ENCODE measurements at places on chromosomes 6 and 20.

- peak; percentile 3 for DNase-seq
These were observed 648.5 kb downstream of the TFAP2A start for GRCh38 chr6:9766240-9766915.

DNA sequence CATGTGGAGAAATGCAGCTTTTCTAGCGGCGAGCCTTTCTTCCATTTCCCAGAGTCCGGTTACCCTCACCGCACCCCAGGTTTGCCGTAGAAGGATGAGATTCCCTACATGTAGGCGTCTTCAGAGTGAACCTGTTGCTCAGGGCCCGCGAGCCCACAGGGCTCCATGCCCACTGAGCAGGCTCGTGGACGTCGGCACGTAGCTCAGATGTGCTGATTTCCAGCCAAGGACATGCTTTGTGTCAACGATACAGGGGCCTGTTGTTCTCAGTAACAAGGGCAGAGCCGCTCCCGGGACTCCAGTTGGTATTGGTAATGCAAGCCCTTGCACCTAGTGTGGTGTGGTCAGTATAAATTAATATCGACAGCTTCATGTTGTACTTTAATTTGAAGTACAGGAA lies 159.6 kb downstream of the MTHFD1L start:
- no peak for DNase-seq

GRCh38 chr20:57391439-57392301 lies 474 bp downstream of the RBM38 start:
- DNase-seq = peak; percentile 51

GRCh38 chr20:407133-407952 lies 756 bp upstream of the RBCK1 start:
- DNase-seq = peak; percentile 71

DNA sequence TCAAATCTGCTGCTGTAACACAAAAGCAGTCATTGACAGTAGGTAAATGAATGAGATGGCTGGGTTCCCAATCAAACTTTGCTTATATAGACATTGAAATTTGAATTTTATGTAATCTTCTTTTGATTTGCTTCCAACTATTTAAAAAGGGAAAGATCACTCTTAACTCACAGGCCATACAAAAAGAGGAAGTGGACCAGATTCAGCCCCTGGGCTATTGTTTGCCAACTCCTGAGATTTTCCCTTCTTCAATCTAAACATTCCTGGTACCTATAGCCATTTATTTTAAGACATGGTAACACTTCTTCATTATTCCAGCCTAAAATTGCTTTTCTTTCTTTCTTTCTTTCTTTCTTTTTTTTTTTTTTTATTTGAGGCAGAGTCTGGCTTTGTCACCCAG lies 260.6 kb downstream of the TFAP2A start:
- DNase-seq = peak; percentile 2

GRCh38 chr6:72787391-72788031 lies 165.6 kb downstream of the KCNQ5 start:
- no peak for DNase-seq

DNA sequence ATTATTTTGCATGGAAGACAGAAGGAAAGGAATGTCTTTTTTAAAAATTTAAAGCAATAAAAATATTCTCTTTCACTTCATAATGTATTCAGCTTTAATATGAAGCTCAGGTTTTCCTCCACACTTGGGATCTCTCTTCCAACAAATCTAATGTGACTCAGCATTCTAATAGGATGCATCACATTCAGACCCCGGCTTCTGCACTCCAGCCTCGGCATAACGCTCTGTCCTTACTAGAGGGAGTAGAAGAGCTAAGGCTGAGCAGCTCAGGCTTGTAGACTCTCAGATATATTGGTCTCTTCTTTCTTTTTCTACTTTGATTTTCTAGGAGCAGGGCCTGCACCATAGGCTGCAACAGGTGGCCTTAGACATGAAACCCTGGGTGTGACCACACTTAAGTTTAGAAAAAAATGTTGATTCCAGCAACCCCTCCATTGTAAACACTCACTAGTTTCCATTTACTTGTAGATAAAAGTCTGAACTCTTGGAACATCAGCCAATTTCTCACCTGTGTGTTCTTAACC lies 161.7 kb downstream of the PAK5 start:
- DNase-seq = no peak

GRCh38 chr6:37793067-37793466 lies 26.5 kb upstream of the ZFAND3 start:
- no peak for DNase-seq

DNA sequence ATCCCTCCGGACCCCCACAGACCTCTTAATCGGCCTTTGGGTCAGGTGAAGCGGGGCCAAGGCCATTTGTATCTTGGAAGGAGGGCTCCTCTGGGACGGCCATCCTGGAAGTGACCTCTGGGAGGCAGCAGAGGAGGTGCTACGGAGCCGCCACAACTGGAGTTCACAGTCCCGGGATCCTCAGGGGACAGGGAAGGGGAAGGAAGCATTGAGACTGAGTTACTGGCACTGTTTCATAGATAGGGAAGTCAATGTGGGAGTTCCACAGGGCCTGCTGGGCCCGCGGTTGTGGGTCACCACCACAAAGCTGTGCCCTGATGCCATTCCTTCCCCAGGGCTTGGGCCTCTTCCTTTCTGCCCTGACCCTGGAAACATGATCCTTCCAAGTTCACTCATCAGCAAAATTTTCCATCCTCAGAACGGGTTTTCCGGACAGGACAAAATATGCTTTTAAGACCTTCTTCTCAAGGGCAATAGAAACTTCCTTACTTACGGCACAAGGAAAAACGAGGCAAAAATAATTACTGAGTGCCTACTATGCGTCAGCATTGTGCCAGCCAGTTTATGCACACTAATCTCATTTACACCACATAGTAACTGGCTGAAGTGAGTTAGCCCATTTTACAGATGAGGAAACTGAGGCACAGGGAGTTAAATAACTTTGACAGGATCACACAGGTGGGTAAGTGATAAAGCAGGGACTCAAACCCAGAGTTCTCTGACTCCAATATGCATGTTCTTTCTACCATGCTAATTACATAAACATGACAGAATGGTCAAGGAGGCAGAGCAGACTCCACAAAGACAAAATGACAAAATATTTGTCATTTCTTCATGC lies 143.8 kb downstream of the UNC5CL start:
- peak; percentile 60 for DNase-seq

- DNase-seq = peak; percentile 54
These were observed 2.3 kb downstream of the SAMD10 start for GRCh38 chr20:63976980-63977738.

- DNase-seq = no peak
These were observed 147.3 kb downstream of the TRIM27 start for GRCh38 chr6:28776269-28777146.

DNA sequence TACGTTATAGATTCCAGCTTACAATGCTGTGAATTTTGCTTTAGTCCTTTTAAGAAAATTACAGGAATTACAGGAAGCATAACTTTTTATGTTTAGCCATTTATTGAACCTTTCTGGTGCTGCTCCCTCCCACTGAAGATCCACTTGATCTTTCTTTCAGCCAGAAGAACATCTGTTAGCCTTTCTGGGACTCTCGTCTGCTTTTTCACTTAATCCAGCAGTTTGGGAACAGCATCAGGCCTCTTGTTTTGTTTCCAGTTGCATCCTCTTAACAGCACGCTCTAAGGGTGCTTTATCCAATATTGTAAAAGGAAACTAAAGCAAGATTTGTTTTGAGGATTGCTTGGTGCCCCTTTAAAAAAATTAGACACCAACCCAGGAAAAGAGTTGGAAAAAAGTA lies 10.3 kb upstream of the CYP24A1 start:
- no peak for DNase-seq

DNA sequence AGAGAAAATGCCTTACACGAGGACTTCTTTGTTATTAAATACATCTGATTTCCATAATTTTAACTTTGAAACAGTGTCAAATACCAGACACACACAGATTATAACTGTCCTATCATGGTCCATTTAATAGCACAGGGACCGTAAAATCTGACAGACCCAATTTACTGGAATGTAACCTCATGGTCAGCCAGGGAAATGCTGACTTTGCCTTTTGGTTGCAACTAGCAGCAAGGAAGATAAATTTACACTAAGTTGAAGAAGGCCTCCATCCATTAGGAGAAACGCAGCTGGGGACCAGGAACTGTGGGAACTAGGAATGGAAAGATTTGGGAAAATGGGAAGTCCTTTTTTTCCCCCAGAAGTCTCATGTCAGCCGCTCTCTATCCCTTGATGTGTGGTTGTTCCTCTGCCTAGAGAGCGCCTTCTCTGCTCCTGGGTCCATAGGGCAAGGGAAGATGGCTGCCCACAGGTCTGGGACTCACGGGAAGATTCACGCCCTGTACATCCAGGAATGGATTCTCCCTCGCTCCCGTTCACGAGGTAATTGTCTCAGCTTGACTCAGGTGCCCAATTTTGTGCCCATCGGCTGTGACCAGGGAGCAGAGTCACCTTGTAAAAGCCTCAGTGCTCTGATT lies 74.6 kb upstream of the L3MBTL3 start:
- no peak for DNase-seq

DNA sequence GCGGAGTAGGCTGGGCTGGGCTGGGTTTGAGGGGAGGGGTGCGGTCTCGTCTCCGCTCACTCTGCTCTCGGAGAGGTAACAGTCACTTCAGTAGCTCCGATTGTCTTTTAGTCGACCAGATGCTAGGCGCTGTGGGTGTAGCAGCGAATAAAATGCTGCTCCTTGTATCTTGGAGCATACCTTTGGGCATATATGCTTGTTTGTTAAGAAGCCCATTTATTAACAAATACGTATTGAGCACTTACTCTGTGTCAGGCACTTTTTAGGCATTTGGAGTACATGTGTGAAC lies 545 bp downstream of the ACTR5 start:
- DNase-seq = no peak

DNA sequence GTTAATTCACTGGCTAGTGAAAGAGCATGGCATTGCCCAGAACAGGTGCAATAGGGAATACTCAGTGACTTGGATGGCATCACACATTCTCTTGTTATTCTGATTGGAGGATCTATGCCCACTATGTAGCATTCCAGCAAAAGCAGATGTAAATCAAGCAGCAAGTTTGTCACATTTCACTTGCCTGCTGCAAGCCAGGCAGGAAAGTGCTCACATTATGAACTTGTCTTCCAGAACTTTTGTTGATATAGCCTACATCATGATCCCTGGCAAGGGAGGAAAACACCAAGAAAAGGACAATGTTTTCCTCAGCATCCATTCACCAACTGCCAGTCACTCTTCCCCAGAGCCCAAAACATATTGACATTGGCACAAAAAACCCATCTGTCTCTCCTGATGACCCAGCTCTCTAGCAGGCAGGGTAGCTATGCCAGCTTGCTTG lies 77.8 kb downstream of the ARHGAP18 start:
- DNase-seq = no peak

DNA sequence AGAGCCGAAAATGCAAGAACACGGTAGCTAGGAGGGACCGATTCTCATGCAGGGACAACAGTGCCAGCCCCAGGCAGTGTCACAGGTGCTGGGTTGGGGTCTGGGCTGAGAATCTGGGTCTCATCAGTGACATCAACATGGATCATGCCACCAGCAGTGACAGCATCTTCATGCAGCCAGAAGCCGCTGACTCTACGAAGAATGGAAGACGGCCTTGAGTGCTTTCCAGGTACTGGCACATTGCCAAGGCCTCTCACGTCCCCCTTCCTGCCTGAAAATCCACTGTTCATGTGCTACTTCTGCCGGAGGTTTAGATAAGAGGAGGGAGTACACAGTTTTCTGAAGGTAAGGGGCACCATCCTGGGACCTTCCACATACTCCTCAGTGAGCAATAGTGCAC lies 141.1 kb upstream of the FOXQ1 start:
- no peak for DNase-seq

DNA sequence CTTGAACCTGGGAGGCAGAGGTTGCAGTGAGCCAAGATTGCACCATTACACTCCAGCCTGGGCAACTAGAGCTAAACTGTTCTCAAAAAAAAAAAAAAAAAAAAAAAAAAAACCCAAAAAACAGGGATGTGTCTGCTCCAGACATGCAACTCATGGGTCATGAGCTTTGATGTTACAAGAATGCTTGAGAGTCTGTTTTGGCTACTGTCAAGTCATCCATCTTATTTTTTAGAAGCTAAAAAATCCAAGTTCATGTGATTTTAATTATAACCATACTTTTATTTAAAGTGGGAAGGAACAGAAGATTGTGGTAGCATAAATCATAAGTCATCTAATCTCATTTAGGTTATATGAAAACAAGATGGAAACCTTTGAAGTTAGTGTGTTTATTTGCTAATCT lies 120.6 kb downstream of the PDE7B start:
- no peak for DNase-seq

GRCh38 chr20:11791835-11792567 lies 125.7 kb upstream of the BTBD3 start:
- no peak for DNase-seq

DNA sequence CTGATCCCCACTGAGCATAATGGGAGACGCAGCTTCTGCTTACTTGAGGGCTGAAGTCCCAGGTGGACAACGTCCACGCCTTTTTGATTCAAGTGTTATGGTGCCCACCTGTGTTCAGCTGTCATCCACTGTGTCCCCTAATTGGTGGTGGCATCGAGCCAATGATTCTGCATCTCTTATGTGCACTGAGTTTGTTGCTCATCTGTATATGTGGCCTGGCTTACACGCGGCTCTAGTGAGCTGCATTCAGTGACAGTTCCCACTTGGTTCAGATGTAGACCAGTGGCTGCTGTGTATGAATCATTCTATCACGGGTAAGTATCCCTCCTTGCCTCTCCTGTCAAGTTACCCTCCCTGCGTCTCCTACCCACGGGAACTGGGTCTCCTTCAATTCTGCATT lies 131.2 kb upstream of the CLDN20 start:
- DNase-seq = no peak

DNA sequence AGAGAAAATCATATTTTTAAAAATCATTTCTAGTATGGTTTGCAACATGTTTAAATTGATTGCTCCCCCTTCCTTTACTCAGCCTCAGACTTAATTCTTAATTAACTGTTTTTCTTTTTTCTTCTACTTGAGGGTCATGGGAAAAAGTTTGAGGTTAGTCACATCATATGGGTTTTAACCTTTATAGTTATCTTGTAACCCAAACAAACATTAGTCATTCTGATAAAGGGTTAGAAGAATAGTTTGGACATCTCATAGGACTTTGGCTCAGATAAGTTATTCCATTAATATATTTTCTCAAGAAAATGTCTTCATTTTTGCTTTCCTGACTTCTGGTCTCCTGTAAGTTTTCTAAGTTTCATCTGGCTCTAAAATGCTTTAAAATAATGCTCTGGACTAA lies 34.5 kb upstream of the TSPYL1 start:
- DNase-seq = no peak

GRCh38 chr6:134810402-134810801 lies 139.5 kb downstream of the ALDH8A1 start:
- DNase-seq = no peak

- DNase-seq = no peak
These were observed 176.0 kb upstream of the FOXQ1 start for GRCh38 chr6:1135726-1136414.

GRCh38 chr6:133637874-133638273 lies 251.0 kb upstream of the TCF21 start:
- DNase-seq = no peak

Measured in suppressor macrophage treated with lipopolysaccharide for 1 hour (primary cell).